ENCODE measurements at places on chromosomes 6 and 20. TPM values are rescaled to one million over a fixed set of nuclear protein-coding genes. Genes with fewer than 3 reads are reported as not detected.

- no peak for DNase-seq
Measured at GRCh38 chr20:3711484-3711941, 887 bp downstream of the SIGLEC1 start.

The CST2 gene
- total RNA-seq, result not detected

DNA sequence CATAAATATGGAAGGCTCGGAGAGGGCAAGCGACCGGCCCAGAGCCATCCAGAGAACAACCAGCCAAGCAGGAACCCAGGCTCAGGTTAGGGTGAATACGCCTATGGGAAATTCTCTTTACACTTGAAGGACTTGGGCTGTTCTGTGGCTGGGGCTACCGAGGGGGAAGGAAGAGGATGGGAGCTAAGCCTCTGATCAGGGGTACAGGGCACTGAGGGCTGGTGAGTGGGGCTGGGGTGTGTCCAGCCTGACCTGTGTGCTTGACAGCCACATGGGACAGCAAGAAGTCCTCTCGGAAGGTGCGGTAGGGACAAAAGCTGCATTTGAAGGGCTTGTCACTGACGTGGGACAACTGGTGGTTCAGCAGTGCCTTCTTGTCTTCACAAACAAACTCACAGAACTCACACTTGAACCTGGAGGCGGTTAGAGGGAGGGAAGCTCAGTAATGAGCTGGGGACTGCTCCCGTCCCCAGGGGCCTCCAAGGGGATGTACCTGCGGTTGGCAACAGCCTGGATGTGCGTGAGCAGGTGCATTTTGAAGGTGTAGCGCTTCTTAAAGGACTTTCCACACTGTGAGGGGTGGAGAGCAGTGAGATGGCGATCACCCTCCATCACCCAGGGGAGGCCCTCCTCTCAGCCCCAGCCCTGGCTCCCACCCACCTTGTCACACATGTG is 11.9 kb downstream of the ZNF335 start:
- DNase-seq, result peak; percentile 21

DNA sequence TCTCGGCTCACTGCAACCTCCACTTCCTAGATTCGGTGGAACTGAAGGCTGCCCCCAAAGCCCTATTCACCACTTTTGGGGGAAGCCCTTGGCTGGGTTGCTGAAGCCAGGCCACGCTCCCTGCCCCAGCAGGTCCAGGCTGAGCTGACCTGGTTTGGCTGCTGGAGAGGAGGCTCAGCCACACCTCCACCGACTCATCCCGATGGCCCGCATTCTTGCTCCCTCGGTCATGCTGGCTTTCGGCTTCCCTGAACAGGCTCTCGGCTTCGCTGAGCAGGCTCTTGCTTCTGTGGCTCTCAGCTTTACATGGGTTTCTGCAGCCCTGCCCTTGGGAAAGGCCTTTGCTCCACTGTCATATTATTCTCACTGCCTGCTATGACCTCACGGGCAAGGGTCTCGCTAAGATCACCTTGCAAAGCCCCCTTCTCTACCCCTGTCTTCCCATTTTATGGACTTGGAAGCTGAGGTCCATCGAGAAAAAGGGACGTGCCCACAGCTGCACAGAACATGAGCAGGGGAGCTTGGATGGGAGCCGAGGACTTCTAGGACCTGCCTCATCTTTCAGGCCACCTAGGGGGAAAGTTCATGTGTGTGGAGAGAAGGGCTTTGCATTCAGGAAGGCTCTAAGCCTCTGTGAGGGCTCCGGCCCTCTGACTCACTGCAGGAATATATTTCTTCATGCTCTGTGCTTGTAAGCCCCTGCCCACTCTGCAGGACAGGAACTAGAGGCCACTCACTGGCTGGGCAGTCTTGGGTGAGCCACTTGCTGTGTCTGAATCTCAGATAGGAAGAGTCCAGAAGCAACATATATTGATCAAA is 15.6 kb downstream of the ARHGAP40 start:
- no peak for DNase-seq

DNA sequence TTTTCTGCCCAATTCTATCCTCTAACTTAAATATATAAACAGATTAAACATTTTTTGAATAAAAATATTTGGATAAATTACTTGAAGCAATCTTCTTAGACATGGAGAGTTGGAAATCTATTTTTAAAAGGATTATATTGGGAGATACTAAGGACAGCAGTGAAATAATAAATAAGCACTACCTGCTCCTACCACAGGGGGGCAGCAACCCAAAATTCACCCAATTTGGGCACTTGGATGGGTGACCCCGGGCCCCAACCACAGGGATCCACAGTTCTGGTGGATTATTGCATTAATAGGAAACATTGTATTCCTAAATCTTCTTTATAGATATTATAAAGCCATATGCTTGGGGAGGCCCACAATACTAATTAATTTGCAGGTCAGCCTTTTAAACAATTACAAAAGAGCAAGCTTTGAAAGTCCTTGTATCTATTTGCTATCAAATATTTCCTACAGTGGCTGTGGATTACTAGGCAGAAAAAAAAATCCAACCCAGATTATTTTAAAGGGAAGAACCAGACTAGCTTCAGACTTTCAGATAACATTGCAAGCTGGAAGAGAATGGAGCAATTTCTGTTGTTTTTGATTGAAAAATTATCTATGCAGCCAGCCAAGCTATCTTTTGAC is 66.4 kb upstream of the PDE10A start:
- DNase-seq, result no peak

- no peak for DNase-seq
Measured at GRCh38 chr6:160734627-160735026, 32.6 kb downstream of the PLG start.

DNA sequence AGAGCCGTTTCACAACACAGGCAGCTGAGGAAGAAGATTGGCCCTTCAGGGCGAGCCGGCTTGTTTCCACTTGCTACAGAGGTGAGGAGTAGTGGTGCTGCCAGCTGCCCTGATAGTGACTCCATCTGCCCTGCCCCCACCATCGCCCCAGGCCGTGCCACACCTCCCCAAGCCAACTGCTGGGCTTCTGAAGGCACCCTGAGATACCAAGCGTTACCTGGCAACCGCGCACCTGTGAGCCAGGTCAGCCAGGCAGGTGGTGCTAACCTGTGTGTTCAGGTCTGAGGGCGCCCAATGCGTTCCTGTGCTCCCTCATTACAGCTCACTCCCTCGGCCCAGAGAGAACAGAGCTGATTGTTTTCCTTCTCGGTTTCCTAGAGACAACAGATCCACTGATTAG is 299.1 kb upstream of the ID4 start:
- no peak for DNase-seq

The ABHD16B gene
- total RNA-seq, result not detected

GRCh38 chr20:47775841-47776240 is 9.4 kb downstream of the SULF2 start:
- no peak for DNase-seq

The PLCB1 gene
- total RNA-seq, result 5.1 TPM

GRCh38 chr6:124719913-124720312 is 242.3 kb upstream of the RNF217 start:
- no peak for DNase-seq

DNA sequence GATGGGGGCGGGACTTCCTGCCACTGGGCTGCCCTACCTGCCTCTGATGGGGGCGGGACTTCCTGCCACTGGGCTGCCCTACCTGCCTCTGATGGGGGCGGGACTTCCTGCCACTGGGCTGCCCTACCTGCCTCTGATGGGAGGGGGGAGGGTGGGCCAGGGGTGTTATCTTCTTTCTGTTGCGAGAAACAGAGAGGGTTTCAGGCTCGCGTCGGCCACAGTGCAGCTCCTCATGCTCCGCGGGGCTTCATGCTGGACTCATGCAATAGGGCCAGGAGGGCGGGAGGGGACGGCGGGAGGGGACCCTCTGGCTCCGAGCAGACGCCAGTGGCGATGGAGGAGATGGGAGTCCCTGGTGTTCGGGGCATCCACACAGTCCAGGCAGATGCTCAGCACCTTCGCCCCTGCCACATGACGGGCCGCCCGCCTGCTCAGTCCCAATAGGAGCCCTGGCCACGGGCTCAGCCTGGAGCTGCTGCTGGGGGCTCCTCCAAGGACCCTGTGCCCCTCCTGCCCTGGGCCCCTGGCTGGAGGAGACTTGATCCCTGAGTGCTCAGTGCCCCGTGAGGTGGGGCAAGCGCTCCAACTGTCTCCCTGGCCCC is 48.8 kb upstream of the CHRNA4 start:
- DNase-seq, result no peak

DNA sequence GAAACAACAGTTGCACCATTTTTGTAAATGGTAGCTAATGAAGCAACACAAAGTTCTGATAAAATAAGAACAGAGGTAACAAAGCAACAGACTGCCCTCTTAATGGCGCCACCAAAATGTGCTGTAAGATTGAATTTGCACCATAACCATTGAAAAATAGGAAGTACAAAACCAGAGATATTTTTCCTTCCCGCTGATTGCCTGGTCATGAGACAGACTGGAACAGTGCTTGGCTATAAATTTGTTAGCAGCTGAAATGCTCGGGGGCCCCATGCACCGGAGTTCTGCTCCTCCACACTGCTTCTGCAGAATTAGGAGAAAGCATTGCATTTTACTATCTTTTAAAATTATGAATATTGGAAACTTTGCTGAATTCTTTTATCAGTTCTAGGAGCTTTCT is 164.4 kb upstream of the QKI start:
- no peak for DNase-seq

- DNase-seq, result no peak
Measured at GRCh38 chr20:16709017-16709416, 20.8 kb upstream of the SNRPB2 start.

GRCh38 chr6:85273870-85274269 is 176.0 kb upstream of the NT5E start:
- no peak for DNase-seq
